ENCODE measurements at places on chromosomes 1 and 21.
A peak's percentile ranks its signal among the peaks of the same experiment; 100 is the strongest.

- no peak for DNase-seq
Measured at GRCh38 chr1:1425753-1426495, 4.8 kb upstream of the ANKRD65 start.

DNA sequence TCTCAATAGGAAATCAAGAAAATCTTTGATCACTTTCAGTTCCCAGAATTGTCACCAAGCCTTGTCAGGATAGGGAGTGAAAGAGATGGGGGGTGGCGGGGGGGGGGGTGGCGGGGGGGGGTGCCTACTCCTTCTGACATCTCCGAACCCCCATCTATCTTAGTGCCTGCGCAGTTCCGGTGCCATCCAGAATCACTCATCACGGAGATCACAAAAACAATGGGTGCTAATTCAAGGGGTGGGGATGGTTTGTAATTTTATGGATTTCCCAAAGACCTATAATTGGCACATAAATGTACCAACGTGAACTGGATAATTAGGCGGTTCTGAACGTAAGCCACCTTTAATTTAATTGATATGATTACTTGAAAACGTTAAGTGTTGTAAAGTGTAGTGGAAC, 2.1 kb downstream of the DAB1 start:
- no peak for DNase-seq

DNA sequence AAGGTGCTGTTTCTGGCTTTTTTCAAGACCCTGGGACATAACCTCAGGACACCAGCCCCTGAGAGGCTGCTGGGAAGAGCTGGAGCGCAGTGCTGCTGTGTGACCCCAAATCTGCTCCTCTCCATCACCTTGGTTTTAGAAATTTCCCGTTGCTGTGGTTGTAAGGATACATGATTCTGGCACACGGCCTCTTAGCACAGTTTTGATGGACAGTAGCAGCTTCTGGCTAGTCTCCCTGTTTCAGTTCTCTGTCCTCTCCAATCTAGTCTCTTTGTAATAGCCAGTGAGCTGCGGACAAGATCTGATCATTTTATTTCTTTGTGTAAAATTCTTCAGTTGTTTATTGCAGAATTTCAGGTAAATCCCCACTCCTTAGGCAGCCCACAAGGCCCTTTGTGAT, 3.1 kb downstream of the CLIC6 start:
- DNase-seq: no peak

- no peak for DNase-seq
Measured at GRCh38 chr1:226487921-226488320, 60.6 kb upstream of the STUM start.

DNA sequence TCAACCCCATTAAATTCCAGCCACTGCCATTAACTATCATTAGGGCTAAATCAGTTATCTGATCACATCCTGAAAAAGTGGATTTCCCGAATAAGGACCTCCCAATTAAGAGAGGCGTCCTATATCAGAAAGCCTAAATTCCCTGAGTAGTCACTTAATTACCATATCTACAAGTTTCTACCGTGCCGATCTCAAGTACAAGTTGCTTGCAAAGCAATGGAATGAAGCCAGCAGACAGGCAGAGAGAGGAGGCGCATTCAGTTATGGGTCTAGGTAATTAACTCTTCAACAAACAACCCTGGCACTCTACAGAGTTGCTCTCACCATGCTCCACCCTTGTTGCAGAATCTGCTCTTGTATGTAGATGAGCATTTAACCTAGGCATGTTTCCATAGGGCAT, 494.6 kb upstream of the RUNX1 start:
- DNase-seq: no peak

GRCh38 chr1:1290238-1290731, 10.0 kb downstream of the SCNN1D start:
- DNase-seq: peak; percentile 27

GRCh38 chr1:247110627-247111258, 6.6 kb upstream of the ZNF669 start:
- DNase-seq: no peak

DNA sequence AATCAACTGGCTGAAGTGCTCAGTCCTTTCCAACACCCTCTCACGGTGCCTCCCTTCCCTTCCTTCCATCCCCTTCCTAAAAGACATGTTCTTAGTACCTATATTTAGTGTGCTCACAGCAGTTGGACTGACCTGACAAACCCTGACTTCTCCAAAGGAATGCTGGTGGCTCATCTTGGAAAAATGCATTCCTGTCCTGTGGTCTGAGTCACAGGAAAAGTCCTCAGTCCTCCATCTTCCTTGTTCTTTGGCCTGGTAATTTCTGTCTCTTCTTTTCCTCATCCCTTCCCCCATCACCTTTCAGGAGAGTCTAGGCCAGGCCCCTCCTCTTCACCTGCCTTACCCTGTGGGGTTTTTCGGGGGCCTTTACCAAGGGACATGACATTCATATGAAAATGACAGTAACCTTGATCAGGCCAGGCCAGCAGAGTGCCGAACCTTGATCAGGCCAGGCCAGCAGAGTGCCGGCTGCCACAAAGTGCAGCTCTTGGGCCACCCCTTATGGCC, 7.2 kb downstream of the ATP1B1 start:
- no peak for DNase-seq

DNA sequence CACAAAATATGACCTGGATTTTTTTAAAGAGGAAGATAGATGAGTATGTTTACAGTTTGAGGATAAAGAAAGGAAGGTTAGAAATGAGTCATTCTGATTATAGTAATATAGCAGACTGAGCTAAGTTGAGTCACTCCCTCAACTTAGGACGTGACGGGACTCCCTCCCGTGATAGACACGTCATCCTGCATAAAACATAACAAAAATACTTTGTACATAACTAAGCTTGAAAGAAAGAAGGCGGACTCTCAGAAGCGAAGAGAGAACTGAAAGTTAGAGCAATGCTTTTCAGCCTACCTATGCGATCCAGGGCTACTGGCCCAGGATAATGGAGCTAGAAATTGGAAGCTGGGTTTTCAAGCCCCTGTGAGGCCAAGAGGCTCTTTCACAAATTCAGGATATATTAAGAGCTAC, 53.0 kb upstream of the DESI2 start:
- DNase-seq: no peak

GRCh38 chr1:206568256-206568655, 44.0 kb downstream of the EIF2D start:
- no peak for DNase-seq

DNA sequence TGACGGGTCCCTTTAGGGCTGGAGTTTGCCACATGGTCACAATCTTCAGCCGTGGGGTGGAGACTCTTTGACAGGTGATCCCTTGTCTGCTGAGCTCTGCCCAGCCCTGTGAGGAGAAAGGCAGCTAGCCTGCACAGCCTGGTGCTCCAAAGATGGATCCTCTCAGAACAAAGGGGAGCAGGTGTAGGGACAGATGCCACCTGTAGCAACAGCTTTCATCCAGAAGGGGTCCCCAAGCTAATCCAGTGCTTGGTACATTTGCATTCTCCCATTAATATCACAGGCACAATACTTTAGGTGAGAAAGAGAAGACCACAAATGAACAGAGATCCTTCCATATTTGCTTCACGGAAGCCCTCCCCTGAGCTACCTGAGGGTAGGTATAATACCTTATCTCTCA, 93.2 kb downstream of the CCDC185 start:
- DNase-seq: no peak

GRCh38 chr1:229119876-229120275, 151.0 kb upstream of the RAB4A start:
- no peak for DNase-seq

GRCh38 chr1:185015631-185016030, 29.7 kb upstream of the RNF2 start:
- no peak for DNase-seq

- DNase-seq: no peak
Measured at GRCh38 chr1:221630236-221630635, 111.7 kb downstream of the DUSP10 start.

DNA sequence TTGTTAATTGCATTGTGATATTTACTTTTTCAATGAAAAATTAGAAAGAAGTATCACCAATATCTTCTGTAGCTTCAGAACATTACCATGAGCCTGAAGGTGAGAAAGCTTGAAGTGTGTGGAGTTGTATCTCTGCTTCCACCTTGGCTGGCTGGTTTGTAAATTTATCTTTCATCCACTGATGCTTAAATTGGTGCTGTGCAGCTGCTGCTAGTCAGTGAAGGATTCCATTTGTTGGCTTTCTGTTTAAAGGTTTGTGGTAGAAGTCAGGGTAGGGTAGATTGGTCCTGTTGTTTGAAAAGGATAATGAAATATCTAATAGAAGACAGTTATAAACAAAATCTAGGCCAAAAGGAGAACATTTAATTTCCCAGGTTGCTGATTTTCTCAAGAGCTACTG, 105.7 kb downstream of the C1orf21 start:
- DNase-seq: no peak

DNA sequence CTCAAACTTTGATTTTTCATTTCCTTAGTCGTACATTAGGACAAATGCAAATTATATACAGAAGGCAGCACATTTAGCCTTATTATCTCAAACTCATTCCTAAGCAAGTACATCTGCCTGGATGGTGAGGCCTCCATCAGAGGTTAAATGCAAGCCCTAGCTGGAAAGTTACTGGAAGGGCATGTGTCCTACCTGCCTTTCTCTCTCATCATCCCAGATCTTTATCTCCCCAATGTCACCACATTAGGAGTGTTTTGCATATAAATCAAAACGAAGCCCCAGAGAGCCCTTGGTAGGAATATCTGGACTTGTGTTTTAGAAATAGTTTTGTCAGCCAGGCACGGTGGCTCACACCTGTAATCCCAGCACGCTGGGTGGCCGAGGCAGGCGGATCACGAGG, 35.0 kb downstream of the APP start:
- DNase-seq: no peak

DNA sequence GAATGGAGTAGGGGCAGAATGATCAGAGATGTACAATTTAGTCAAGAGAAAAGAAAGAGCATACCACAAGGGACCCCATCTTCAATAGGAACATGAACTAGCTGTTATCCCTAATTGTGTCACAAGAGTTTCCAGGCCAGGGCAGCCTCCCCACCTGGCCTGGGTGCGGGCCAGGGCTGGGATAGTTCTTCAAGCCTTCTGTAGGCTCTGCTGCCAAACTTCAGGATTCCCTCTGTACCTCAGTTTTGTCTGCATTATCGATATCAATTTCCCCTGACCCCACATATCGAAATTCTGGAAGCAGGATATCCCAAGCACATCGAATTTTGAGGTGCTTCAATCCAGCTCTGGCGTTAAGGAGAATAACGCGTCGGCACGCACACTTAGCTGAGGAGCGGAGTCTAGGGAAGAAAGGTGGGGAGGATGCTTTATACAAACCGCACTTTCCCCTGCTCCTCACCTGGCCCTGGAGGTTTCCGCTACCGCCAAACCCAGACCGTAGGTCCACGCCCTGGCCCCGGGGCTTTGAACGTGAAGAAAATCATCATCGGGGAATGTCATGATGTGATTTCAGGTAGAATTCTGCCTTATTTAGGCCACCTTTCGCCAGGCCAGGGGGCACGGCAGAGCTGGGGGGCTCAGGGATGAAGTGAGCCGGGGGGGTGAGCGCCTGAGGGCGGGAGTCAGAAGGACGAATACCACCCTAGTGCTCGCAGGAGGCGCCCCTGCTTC, 7.4 kb downstream of the HLX start:
- no peak for DNase-seq

DNA sequence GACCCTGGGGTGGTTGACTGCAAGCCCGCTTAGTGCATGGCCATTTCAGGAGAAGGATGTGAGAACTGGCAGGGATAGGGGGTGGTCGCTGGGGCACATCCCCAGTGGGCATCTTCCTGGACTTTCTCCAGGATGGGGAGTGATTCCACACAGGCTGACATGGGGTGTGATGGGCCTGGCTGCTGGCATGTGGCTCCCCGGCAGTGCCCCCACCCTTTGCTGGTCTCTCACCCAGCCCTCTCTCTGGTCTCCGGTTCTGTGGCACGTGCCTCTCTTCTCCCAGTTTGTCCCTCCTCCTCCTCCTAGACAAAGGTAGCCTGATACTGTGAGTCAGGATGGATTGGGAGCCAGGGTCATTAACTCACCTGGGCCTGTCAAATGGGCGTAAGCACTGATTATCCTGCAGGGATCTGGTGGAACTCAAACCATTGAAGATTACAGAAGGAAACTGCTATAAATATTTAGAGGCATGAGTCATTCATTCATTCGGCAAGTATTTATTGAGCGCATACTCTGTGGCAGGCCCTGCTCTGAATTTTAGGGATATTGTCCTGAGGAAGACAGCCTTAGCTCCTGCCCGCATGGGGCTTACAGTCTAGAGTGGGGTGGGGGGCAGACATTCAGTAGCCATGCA, 23.6 kb upstream of the EPS8L3 start:
- DNase-seq: no peak

- no peak for DNase-seq
Measured at GRCh38 chr1:201183209-201183608, 7.4 kb upstream of the IGFN1 start.

DNA sequence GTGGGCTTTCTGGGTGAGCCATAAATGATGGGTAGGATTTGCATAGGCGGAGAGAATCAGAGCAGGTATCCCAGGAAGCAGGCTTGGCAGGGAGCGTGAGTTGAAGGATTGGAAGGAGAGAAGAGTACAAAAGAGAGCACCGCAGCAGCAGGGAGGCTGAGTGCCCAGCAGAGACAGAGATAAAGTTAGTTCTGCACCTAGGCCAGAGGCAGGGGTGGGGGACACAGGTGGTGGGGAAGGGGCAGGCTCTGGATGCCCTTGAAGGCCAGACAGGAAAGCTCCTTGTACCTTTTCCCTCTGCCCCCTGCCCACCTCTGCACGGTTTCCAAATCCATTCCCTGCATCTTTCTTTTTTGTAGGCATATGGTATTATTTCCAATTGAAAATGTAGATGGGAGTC, 33.0 kb upstream of the TRABD2B start:
- DNase-seq: no peak

- no peak for DNase-seq
Measured at GRCh38 chr1:115337276-115337632, 795 bp downstream of the NGF start.

DNA sequence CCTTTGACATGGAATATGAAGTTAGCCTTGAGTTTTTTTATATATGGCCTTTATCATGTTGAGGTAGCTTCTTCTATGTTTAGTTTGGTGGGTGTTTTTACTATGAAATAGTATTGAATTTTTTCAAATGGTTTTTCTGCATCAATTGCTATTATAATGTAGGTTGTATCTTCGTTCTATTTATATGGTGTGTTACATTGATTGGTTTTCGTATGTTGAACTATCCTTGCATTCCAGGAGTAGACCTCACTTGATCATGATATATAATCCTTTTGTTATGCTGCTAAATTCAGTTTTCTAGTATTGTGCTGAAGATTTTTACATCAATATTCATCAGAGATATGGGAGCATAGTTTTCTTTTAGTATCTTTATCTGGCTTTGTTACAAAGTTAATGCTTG, 55.8 kb downstream of the C1orf198 start:
- DNase-seq: no peak

Data from stimulated activated CD8-positive, alpha-beta memory T cell treated with anti-CD3 and anti-CD28 coated beads, Interleukin-12 subunit alpha, Interleukin-12 subunit beta, amount 100 ng/mL, for 1 hour (primary cell).